Cerebellar nuclear complex (tissue), 1 donor: ENCODE measurements at places on chromosomes 12 and 14.

DNA sequence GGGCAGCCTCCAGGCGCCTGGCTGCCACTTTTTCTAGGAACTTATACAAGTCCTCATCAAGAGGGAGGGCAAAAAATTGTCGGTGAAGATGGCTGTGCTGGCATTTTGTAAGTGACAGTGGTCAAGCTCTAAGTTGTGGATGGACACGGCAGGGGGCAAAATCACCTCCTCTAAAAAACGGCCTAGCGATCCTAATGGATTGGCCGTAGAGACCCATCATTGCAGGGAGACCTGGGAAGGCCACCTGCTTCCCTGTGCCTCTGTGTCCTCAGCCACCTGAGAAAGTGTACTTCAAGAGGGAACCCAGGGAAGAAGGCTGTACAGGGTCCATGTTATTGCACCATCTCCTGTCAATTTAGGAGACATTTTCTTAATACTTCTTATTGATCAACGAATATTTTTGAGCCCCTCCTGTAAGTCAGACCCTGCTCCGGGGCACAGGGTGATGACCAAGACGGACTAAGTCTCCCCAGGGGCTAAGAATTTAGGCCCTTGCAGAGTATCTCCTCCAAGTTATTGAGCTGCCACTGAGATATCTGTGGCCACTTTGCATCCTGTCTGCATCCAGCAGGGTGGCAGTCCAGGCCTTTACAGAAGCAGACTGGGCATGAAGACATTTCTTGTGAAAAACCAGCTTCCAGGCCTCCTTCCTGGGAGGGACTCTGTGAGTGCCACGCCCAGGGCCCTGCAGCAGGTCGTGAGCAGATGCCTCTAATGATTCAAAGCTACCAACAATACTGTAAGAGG lies 40.5 kb downstream of the PSMA6 start:
- no peak for DNase-seq

DNA sequence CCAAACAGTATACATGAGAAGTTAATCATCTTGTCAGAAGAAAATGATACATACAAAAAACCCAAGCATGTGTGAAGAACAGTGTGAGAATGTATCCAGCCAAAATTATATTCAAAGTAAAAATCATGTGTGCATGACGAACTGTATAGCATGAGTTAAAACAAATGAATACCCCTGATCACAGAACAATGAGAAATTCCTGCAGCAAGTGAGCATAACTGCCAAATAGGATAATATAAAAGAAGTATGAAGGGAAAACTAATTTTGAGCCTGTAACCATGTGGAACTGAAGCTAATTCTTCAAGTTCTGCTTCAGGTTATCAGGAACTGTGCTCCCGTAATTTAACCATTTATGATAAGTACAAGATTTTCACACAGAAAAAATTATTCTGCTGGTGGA lies 56.5 kb upstream of the AMN1 start:
- DNase-seq, result no peak

DNA sequence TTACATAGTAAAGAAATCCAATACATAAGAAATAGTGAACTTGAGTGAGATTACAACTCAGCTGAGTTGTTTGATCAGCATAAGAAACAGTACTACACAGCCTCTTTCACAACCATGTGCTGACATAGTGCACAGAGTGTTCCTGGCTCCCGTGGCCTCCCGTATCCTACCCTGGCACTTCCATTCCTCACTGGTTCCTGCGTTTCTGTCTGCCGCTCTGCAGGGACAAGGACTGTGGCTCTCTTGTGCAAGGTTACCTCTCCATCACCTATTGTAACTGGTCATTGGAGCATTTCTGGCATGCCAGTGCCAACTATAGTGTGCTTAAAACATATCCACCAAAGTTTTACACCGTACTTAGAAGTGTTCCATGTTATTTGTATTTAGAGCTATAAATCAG lies 46.3 kb upstream of the PCED1B start:
- no peak for DNase-seq

- DNase-seq, result no peak
Observed at GRCh38 chr12:85363382-85364190, 83.6 kb downstream of the ALX1 start.

DNA sequence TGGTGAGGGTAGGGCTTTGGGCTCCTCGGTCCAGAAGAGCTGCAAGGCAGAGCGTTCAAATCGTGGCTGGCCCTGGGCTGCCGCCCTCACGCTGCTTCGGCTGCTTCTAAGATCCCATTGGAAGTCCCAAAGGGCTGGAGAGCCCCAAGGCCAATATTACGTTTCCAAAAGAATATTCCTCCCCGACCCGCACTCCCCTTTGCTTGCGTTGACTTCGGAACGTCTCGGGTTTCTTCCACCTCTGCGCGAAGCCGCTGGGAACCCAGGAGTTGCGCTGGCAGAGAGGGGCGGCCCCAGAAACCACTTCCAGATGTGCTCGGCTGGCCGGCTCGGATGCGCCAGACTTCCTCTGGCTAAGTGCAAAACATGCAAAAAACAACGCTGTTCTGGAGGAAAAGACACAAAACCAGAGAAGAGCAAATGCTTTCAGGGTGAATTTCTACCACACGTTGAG lies at the start of gene GLT8D2:
Gene GLT8D2 (minus strand): TSS at position 285 of the 454 bp plus-strand sequence. CDS start 30,539 bp downstream, outside the sequence.
- no peak for DNase-seq

DNA sequence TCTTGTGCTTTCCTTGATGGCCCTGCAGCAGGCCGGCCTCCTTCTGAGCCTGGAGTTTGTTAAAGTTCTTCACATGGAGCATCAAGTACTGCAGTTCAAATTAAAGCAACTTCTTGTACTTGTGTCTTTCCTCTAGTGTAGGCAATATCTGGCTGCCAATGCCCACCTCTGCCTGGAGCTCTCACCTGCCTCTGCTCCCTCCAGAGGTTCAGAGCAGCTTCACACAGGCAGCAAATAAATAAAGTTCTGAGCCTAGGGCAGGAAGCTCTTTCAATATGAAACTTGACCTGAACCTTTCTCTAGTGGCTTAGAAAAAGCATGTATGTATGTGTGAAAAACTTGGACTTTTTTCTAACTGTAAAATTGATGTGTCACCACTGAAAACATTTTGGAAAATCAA lies 65.9 kb downstream of the ITPR2 start:
- no peak for DNase-seq

GRCh38 chr14:101704140-101704539 lies 57.4 kb upstream of the PPP2R5C start:
- no peak for DNase-seq

GRCh38 chr12:102439426-102440405 lies 40.6 kb downstream of the IGF1 start:
- no peak for DNase-seq

DNA sequence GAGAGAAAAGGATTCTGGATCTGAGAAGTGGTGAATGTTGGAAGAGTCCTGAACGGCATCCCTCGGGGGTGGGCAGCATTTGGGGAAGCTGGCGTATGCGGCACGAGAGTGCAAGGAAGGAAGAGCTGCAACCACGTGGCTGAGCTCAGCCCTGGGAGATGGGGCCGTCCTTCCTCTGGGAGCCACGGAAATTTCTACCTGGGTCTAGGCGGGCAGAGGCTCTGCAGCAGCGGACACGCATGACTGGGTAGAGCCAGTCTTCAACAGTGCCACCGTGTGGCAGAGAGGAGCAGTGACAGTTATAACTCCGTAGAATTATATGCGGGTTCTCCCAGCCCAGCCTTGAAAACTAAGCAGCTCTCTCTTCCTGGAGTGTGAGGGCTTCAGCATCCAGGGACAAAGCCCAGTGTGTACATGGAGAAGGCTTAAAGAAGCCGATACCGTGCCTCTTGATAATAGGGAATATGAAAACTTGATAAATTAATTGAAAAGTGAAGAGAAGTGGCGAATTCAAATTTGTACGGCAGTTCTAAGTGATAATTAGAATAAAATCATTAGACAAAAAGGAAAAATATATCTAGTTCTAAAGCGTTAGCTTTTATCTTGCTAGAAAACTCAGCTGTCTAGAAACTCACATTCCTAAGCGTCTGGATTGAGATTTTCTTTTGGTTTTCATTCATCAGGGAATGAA lies 82.9 kb upstream of the STXBP6 start:
- no peak for DNase-seq

DNA sequence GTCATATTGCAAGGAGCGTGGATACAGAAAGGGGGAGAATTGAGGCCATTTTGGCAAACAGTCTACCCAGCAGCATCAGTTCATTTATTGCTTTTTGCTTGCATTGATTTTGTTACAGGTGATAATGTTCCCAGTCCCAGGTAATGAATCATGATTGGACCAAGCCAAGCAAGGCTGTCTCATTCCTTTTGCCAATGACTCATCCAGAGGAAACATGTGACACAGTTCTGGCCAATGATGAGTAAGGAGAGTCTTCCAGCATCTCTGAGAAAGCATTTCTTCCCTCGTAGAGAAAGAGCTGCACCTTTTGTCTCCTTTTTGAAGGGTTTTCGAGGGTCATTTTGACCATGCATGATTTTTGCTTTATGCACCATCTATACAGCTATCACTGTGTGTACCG lies 68.2 kb downstream of the SLC15A4 start:
- no peak for DNase-seq

GRCh38 chr14:102394717-102395375 lies 32.1 kb downstream of the TECPR2 start:
- no peak for DNase-seq

DNA sequence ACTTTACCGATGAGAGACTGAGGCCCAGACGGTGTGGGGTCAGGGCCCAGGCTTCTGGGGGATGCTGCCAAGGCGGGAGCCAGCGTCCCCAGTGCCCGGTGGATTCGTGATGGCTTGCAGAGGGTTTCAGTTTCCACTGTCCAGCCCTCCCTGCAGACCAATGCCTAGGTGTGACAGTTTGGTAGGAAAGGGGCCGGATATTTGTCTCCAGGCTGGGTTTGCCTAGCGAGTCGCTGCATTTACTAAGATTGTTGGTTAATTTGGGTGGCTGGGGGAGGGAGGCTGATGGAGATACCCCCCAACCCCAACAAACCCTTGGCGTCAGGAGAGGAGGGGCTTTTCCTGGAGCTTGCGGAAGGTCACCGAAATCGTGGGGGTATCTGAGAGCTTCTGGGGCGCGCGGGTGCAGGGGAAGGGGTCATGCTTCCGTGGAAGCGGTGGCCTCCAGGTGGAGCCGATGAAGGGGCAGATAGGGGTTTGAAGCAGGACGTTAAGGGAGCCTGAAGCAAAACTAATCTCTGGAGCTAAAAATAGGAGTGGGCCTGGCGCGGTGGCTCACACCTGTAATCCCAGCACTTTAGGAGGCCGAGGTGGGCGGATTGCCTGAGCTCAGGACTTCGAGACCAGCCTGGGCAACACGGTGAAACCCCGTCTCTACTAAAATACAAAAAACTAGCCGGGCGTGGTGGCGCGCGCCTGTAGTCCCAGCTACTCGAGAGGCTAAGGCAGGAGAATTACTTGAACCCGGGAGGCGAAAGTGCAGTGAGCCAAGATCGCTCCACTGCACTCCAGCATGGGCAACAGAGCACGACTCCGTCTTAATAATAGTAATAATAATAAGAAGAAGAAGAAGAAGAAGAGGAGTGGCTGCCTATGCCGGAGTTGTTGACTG lies 1.1 kb upstream of the CDC42BPB start:
- DNase-seq, result no peak

- no peak for DNase-seq
Observed at GRCh38 chr12:6146951-6147350, 22.5 kb upstream of the VWF start.

GRCh38 chr14:83838226-83838625 lies 1691.7 kb upstream of the FLRT2 start:
- DNase-seq, result no peak

GRCh38 chr12:66665435-66665985 lies 13.4 kb downstream of the GRIP1 start:
- DNase-seq, result no peak

DNA sequence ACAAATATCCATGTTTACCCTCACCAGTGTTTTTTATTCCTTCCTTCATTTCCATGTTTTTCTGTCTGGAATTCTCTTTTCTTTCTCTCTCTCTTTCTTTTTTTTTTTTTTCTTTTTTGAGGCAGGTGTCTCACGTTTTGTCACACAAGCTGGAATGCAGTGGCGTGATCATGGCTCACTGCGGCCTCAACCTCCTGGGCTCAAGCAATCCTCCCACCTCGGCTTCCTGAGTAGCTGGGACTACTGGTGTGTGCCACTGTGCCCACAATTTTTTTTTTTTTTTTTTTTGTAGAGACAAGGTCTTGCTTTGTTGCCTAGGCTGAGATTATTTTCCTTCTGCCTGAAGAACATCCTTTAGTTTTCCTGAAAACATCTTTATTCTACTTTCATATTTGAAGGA lies 15.0 kb upstream of the AMIGO2 start:
- DNase-seq, result no peak

GRCh38 chr12:108254517-108255251 lies 84.4 kb downstream of the CMKLR1 start:
- no peak for DNase-seq

DNA sequence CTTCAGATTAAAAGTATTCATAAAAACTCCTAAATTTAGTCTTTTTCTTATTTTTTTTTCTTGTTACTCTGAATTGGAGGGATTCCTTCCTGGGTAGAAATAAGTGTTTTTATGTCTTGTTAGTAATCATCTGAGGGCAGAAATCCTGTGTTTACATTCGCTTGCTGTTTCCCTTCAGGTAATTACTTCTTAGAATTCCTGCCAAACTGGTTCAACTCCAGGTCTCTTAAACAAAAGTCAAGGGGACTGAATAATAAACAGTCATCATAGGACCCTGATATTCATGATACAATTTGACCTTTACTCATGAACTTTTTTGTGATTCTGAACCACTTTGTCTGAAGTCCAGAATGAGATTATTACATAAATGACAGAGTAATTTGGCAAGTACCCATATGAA lies 843.9 kb downstream of the FLRT2 start:
- no peak for DNase-seq

- no peak for DNase-seq
Observed at GRCh38 chr12:113242026-113242418, 20.8 kb downstream of the TPCN1 start.

DNA sequence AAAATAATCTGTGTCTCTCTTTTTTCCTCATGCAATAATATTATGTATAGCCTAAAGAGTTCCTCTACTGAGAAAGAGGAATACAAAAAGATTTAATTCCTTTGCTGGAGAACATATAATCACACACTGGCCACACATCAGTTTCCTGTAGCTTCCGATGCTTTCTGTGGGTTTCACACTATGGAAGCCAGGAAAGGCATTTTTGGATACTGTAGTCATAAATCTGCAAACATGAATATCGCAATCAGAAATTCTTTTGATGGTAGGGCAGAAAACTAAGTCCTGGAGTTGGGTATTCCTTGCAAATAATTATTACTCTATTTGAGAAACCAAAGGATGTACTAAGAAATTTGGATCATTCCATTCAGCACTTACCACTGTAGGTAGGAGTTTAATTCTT lies 260.0 kb downstream of the ACSS3 start:
- DNase-seq, result no peak

- no peak for DNase-seq
Observed at GRCh38 chr12:51351913-51352532, 5.5 kb upstream of the CELA1 start.

- DNase-seq, result no peak
Observed at GRCh38 chr14:100063314-100063941, 1.8 kb upstream of the EVL start.
